Activated CD8-positive, alpha-beta memory T cell treated with anti-CD3 and anti-CD28 coated beads, Interleukin-2, amount 10 ng/mL, durations not matched to agents 7 days and 5 days (primary cell): ENCODE measurements at places on chromosomes 11 and 22. TPM values are rescaled to one million over a fixed set of nuclear protein-coding genes. Genes with fewer than 3 reads are reported as not detected.

DNA sequence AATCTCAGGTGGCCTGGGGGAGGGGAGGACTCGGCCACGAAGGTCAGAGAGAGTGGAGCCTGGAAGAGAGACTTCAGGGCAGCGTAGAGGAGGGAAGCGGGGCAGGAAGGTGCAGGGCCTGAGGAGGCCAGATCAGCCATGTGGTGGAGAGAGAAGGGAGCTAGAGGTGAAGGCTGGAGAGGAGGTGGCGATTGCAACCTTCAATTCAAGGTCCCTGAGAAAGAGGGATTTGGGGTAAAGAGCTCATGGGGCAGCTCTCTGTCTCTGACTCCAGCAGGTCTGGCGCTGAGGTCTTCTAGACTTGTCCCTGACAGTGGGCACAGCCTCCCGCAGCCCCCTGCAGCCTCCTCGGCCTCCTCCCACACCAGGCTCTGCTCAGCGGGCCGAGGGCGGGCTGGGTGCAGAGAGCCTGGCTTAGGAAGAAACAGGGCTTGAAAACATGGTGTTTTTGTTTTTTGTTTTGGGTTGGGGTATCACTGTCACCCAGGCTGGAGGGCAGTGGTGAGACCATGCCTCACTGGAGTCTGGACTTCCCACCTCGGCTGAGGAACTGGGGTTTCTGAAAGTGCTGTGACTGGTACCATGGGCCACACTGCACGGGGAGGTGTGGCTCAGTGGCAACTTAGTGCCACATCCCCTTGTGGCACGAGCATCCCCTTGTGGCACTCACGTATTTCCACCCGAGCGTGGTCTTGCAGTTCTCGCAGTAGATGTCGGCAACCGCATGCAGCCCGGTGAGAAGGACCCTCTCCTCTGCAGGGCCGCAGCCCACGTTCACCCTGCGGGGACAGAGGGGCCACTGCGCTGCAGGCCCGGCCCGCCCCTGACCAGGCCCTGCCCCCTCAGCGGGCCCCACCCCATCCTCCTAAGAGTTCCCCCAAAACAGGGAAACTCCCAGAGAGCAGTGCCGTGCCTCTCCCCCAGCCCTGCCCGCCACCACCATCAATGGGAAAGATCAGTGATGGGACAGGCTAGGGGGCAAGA, 32.6 kb downstream of the YPEL1 start:
- DNase-seq = no peak
- no peak overlapping the region for H3K4me3 ChIP-seq
- H3K36me3 ChIP-seq = no peaks in the 10 kb centered on the region
- H3K4me1 ChIP-seq = no peaks in the 10 kb centered on the region

- no peaks in the 10 kb centered on the region for H3K36me3 ChIP-seq
- H3K4me3 ChIP-seq = no peak overlapping the region
- DNase-seq = no peak
- no peaks in the 10 kb centered on the region for H3K4me1 ChIP-seq
- peaks cover 25% of the 10 kb centered on the region for H3K27me3 ChIP-seq
Measured at GRCh38 chr11:64541131-64541530, 49.9 kb upstream of the SLC22A12 start.

- peaks cover 25% of the 10 kb centered on the region for H3K27me3 ChIP-seq
- H3K27ac ChIP-seq = no peak overlapping the region
- peaks cover 12% of the 10 kb centered on the region for H3K4me1 ChIP-seq
- no peak for DNase-seq
Measured at GRCh38 chr22:30537083-30537731, 9.3 kb downstream of the SEC14L6 start.

DNA sequence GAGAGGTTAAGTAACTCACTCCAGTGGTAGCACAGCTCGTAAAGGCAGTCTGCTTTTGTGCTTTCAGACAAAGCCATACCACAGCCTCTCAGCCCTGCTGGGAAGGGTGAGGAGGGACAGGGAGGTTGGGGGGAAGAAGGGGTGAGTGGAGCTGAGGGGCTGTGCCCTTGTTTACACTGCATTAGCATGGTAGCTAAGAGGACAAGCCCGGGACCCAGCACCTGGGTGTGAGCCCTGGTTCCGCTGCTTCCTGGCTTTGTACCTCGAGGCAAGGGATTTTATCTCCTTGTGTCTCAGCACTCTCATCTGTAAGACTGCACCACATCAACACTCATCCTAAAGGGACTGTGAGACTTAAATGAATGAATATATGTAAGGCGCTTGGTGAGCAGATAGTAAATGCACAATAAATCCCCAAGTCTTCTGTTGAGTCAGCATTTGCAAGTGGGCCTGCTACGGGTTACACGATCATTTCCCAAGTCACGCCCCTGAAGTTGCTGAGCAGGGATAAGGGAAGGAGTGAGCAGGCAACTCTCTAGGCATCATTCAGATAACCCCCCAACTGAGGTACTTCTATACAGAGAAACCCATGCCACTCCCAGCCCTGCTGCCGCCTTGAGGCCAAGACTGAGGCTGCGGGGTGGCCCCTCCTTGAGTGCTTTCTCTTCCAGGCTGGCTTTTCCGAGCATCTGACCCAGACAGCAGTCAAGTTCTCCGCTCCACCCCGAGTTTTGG, 7.5 kb downstream of the RASD2 start:
- no peak for DNase-seq
- peaks cover 5% of the 10 kb centered on the region for H3K4me1 ChIP-seq
- H3K27ac ChIP-seq = no peak overlapping the region

DNA sequence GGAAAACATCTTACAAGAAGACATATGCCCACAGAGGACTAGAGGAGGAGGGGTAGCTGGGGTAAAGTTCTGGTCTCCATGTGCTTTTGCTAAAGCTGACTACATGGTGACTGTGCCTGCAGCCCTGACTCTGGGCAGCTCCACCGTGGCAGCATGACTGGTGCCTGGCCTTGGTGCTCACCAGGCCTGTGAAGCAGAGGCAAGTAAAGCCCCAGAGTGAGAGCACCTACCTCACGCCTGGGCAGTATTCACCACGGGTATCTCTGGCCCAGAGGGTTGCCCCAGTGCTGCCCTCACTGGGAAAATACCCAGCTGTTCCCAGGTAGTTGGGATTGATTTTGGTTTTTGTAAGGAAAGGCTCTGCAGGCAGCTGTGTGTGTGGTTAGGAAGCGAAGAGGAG, 78.3 kb downstream of the CTTN start:
- no peak for DNase-seq
- H3K4me3 ChIP-seq = no peak overlapping the region
- H3K36me3 ChIP-seq = no peaks in the 10 kb centered on the region
- no peak overlapping the region for H3K27ac ChIP-seq
- peaks cover 4% of the 10 kb centered on the region for H3K27me3 ChIP-seq
- H3K4me1 ChIP-seq = no peaks in the 10 kb centered on the region

DNA sequence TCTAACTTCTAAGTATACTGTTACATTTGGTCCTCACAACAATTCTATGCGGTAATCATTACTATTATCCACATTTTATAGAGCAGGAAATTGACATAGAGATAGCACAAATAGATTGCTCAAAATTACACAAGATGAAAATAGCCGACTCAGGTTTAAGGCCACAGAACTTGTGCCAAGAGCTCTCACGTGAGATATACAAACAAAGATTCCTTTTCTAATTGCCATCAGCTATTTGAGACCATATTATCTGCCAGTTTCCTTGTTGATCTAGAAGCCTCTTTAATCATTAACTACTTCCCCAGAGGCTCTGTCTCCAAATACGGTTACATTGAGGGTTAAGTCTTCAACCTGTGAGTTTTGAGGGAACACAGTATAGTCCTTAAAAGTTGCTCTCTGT, 61.0 kb upstream of the GLYATL1B start:
- no peaks in the 10 kb centered on the region for H3K4me1 ChIP-seq
- no peak overlapping the region for H3K4me3 ChIP-seq
- no peaks in the 10 kb centered on the region for H3K36me3 ChIP-seq
- peaks cover 19% of the 10 kb centered on the region for H3K27me3 ChIP-seq
- no peak for DNase-seq

GRCh38 chr11:73398721-73399120, 22.5 kb downstream of the RELT start:
- no peak overlapping the region for H3K27ac ChIP-seq
- peaks cover 2% of the 10 kb centered on the region for H3K36me3 ChIP-seq
- peaks cover 3% of the 10 kb centered on the region for H3K4me1 ChIP-seq

DNA sequence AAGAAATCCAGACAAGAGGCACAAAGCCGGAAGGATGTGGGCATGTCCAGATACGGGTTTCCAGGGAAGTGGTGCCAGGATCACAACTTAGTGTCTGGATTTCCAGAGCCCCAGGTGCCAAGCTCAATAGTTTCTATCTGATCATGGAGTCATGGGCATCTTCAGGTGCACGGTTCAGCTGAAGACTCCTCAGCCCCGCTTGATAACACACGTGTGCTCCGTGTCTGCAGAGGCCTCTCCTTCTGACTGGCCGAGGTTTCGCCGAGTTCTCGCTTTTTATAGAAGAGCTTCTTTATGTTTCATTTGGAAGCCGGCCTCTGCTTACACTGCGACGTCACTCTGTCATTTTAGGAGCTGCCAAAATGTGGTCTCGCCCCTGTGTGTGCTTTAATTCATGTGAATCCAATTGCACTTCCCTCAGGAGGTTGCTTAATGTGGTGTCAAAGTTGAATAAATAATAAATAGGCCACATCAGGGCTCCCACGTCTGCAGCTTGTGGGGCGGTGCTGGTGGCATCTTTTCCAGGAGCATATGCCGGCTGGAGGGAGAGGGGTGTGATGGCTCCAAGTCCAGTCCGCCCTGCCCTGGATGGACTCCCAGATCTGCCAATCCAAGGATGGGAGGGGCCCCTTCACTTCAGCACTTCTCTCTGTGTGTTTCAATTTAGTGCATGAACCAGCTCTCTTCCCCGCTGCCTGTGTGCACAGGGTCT, 1410.8 kb downstream of the TBC1D22A start:
- H3K4me3 ChIP-seq = no peak overlapping the region
- DNase-seq = no peak
- H3K27ac ChIP-seq = no peak overlapping the region
- H3K4me1 ChIP-seq = no peaks in the 10 kb centered on the region
- no peaks in the 10 kb centered on the region for H3K27me3 ChIP-seq

DNA sequence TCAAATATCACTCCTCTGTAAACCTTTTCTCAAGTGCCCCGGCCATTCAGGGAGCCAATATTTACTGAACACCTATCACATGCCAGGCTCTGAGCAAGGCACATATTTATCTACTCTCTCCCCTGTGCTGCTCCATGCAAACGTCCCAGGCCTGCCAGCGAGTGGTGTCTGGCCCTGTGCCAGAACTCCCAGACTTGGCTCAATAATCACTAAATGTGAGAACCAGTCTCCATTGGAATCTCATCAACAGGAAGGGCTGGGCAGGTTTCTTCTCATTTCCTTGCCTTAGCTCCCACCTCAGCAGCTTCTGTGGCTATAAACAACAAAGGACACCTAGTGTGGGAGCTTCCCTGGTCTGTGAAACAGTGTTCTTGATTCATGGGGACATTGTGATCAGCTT, 21.7 kb downstream of the RASSF10 start:
- H3K4me3 ChIP-seq = no peak overlapping the region
- DNase-seq = no peak
- H3K27ac ChIP-seq = no peak overlapping the region
- H3K36me3 ChIP-seq = no peaks in the 10 kb centered on the region
- peaks cover 4% of the 10 kb centered on the region for H3K4me1 ChIP-seq

DNA sequence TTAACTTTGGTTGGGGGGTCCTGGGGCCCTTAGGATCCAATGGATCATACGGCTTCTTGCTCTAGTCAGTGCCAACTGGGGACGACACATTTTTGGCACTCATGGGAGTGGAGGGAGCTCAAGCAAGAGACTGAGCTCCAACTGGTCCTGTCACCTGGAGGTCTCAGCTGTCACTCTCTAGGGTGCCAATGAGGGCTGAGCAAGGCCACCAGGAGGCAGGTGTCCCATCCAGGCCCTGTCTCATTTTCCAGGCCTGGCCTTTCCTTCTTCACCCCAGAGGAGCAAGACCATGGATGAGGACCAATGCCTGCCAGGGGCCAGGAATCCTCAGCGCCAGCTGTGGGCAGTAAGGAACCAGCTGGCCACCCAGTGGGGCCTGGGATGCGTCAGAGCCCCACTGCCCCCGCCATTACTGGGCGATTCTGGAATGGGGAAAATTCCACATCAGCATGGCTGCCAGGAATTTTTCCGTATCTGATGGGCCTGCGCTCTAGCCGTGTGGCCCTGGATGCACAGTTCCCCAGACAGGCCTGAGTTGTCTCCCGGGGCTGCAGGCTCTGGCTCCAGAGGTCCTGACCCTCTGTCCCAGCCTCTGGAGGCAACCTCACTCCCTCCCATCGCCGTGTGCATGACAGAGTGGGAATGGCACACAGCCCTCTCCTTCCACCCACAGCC, 669 bp upstream of the GAL3ST1 start:
- H3K27me3 ChIP-seq = peaks cover 11% of the 10 kb centered on the region
- peaks cover 26% of the 10 kb centered on the region for H3K36me3 ChIP-seq
- no peak overlapping the region for H3K27ac ChIP-seq
- no peak for DNase-seq
- peaks cover 1% of the 10 kb centered on the region for H3K4me1 ChIP-seq

GRCh38 chr11:77053217-77054015, 13.4 kb upstream of the CAPN5 start:
- no peak for DNase-seq
- no peak overlapping the region for H3K4me3 ChIP-seq
- H3K27ac ChIP-seq = no peak overlapping the region
- peaks cover 2% of the 10 kb centered on the region for H3K36me3 ChIP-seq
- H3K27me3 ChIP-seq = no peaks in the 10 kb centered on the region
- H3K4me1 ChIP-seq = no peaks in the 10 kb centered on the region

- H3K27ac ChIP-seq = peak overlapping the region; percentile 42
- peaks cover 17% of the 10 kb centered on the region for H3K4me1 ChIP-seq
- H3K4me3 ChIP-seq = no peak overlapping the region
Measured at GRCh38 chr11:130223291-130223971, 63.8 kb downstream of the ST14 start.

DNA sequence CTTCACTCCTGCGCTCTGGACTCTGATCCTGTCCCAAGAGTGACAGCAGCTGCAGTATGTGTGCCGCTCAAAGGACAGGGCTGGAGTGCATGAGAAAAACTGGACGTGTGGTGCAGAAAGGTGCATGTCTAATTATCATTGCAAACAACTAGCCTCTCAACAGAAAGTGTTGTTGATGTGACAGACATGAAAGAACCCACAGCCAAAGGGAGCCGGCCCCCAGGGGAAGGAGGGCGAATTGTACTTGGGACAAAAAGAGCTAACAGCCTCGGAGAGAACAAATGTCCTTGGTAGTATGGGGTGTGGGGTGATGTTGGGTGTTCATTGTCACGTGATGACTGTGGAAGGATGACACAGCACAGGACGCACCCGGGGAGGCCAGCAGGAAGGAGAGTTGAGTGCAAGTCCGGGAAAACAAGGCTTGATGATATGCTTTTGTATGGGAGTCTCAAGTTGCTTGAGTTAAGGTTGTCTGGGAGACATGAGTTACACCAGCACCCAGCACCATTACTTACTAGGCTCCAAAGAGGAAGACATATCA, 325.5 kb downstream of the NTM start:
- H3K36me3 ChIP-seq = no peaks in the 10 kb centered on the region
- peaks cover 2% of the 10 kb centered on the region for H3K4me1 ChIP-seq

MPPED2 gene
- not detected for total RNA-seq

CASP5 gene
- total RNA-seq = not detected
